ENCODE measurements at places on chromosomes 4 and X.

DNA sequence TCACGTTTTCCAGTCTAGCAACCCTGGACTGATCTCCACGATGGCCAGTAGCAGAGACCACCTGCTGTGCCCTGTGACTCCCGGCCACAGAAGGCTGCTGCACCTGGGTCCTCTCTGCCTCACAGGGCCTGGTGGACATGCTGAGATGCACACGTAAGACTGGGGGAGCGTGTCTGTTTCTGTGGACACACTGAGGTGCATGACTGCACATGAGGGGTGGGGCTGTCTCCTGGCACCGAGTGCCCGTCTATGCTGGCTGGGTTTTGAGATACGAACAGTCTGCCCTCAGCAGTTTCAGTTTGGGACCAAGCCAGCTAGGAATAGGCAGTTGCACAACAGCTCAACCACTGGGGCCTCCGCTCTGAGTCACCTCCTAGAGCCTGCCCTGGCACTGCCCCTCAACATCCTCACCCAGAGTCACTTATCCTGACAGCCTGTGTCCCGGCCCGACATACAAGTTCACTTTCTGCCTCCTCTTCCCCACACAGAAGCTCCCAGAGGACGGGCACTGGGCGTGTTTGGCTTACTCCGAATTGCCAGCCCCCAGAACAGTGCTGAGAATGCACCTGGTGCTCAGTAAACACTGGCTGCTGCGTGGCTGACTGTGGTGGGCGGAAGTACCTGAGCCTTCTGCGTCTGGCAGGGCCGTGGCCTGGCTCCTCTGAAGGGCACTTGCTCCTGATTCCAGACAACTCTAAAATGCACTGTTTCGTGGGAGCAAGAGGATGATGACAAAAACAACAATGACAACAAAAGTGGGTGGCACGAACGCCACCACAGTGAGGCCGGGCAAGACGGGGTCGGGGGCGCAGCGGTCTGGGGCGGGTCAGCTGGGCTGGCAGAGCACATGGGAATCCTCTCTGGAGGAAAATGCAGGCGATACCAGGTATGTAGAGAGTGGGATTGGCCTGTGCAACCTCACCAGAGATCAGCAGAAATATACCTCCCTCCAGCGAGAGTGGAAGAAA is 30.9 kb downstream of the RNF212 start:
- no peak for DNase-seq

- DNase-seq, result no peak
These were observed 16.8 kb downstream of the CNOT6L start for GRCh38 chr4:77802402-77802801.

- no peak for DNase-seq
These were observed 48.1 kb downstream of the WWC2 start for GRCh38 chr4:183147196-183147595.

DNA sequence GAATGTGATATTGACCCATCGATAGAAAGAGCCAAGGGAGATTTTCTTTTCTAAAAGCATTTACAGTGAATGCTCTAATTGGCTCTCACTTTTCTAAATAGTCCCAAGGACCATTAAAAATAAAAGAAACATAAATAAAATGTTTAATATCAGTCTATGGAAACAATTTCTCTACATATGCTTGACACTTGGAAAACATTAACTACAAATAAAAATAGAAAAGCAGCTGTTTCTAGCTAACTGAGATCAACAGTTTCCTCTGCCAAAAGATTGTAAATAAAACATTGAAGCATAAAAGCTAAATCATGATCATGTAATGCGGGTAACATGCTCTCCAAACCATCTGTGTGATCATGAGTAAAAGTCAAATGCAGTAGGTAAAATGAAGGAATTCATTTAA is 49.7 kb downstream of the CORIN start:
- DNase-seq, result no peak

DNA sequence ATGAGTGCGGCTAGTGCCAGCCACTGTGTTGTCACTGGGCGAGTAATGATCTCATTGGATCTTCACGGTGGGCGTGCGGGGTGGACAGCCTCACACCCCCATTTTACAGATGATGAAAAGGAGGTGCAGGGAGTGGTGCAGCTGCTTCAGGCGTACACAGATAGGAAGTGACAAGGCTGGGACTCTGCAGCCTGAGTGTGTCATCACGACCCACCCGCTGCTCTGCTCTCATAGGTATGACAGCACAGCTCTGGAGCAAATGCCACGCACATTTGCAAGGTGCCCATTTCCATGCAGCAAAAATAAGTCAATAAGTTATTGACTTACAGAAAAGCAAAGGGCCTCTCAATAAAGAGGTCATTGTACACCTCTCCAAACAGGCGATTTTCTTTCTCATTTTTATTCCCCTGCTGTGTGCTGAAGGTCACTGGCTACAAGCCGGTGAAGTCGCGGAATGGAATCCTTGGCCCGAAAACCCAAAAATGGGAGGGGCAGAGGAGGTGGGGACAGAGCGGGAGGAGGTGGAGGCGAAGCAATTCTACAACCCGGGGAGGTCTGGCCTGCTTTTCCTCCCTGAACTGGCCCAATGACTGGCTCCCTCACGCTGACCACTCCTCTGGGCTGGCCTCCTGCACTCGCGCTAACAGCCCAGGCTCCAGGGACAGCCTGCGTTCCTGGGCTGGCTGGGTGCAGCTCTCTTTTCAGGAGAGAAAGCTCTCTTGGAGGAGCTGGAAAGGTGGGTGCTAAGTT is at the start of gene SOD3:
Gene SOD3, plus strand, starts transcription at position 658 of the 750 bp plus-strand sequence. CDS start 3,949 bp downstream, outside the sequence.
- no peak for DNase-seq

GRCh38 chr4:60565558-60565957 is 634.6 kb upstream of the ADGRL3 start:
- no peak for DNase-seq

DNA sequence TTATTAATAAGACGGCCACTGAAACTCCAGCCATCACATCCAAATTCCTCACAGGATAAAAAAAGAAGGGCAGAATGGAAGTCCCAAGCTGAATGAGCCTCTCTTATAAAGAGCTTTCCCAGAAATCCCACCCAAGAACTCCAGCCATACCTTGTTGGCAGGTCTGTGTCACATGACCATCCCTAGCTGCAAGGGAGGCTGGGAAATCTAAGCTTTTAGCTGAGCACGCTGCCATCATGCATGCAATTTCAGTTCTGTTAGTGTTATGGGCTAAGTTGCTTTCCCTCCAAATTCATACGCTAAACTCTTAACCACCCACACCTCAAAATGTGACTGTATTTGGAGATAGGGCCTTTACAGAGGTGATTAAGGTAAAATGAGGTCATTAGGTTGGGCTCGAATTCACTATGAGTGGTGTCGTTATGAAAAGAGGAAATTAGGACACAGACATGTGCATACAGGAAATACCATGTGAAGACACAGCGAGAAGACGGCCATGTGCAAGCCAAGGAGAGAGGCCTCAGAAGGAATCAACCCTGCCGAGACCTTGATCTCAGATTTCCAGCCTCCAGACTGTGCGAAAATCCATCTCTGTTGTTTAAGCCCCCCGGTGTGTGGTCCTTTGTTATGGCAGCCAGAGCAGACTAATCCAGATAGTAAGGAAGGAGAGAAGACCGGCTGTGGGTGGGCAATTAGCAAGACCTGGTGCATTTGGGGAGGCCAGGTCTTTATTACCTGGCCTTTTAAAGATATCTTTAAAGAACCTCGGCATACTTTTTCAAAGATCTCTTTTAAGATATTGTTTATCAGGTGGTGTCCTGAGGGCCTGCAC is 317.6 kb downstream of the BCOR start:
- DNase-seq, result no peak

- no peak for DNase-seq
These were observed 64.5 kb downstream of the ATG4A start for GRCh38 chrX:108156082-108156481.

DNA sequence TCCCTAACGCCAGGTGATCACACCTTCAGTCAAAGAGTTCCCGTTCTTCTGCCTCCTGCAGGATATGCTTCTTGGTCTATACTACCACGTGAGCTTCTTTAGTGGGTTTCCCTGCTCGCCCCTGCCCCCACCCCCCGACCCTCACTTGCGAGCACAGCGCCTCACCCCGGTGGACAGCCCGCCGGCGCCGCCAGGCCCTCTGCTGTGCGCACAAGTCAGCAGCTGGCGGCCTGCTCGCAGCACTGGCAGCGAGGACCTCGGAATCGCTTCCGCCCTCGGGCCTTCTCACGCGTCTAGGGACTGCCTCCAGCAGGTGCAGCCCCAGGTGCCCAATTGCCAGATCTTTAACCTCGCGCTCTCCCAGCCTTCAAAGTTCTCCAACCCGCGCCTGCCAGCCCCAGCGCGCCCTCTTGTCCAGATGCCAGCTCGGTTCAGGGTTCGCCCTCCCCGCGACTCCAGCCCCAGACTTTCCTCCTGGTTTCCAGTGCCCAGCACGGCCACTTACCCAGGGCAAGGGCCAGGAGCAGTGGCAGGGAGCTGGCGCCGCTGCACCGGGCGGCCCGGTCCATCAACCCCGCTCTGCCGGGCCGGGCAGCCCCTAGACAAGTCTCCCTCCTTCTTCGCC is 454 bp downstream of the BTC start:
- no peak for DNase-seq

GRCh38 chr4:98068495-98068894 is 74.8 kb downstream of the STPG2 start:
- DNase-seq, result no peak

DNA sequence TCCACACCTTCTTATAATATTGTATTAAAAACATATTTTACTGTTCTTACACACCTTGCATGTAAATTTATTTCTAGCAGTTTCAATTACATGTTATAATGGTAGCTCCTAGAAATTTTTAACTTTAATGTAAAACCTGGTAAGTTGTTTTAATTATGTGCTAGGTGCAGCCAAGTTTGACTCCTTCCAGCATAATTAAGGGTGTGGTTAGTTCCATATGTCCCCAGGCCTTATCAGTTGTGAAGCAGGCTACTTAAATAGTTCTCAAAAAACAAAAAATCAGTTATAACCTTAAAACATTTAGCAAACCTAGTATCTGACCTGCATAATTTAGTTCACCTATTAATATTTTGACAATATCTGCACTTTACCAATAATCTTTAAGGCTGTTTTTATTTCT is 26.9 kb upstream of the PASD1 start:
- no peak for DNase-seq

DNA sequence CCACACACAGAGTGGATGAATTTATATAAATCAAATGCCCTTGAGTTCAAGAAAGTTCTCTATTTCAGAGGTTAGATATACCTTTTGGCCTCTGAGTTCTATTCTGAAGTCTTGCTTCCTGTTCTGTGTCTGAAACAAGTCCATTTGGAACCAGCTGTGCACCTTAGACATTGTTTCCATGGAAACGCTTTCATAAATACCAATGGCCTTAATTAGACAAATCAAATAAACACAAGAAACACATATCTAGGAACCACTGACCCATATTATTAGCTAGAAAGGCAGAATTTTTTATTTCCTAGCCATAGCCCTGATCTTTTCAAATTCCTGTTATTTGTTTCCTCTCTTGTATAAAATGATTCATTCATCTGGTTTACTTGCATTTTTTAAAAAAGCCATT is 8.4 kb upstream of the C4orf54 start:
- DNase-seq, result no peak

GRCh38 chr4:148390311-148390710 is 51.9 kb downstream of the NR3C2 start:
- DNase-seq, result no peak

DNA sequence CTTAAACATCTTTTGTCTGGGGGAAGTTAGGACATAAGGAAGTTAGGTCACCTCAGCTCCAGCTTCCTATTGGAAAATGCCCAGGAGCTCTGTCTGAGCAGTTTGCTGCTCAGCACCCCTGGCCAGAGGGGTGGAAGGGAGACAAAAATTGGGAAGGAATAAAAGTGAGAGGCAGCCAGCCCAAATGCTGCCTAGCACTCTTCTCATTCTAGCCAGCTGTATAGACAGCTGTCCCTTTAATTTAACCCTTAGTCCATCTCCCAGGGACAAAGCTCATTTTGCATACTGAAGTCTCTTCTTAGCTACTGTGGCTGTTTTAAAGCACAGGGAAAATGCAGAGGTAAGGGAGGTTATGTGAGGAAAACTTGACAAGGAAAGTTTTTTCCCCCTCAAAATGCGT is 89.5 kb upstream of the CITED1 start:
- DNase-seq, result no peak

GRCh38 chr4:4446434-4446833 is 59.5 kb downstream of the NSG1 start:
- no peak for DNase-seq

DNA sequence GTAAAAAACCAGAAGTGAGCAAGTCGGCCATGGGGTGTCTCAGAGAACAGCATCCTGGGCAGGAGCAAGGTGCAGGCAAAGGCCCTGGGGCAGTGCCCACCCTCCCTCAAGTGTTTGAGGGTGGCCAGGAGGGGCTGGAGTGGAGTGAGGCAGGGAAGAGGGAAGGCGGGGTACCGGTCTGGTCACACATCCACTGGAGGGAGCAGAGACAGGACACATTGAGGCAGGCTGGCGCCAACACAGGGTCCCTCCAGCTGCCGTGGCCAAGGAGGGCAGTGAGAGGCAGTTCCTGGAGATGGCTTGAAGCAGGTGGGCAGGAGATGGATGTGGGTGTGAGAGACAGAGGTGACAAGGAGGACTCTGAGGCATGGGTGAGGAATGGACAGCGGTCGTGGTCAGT is 20.3 kb upstream of the RNF4 start:
- DNase-seq, result no peak

DNA sequence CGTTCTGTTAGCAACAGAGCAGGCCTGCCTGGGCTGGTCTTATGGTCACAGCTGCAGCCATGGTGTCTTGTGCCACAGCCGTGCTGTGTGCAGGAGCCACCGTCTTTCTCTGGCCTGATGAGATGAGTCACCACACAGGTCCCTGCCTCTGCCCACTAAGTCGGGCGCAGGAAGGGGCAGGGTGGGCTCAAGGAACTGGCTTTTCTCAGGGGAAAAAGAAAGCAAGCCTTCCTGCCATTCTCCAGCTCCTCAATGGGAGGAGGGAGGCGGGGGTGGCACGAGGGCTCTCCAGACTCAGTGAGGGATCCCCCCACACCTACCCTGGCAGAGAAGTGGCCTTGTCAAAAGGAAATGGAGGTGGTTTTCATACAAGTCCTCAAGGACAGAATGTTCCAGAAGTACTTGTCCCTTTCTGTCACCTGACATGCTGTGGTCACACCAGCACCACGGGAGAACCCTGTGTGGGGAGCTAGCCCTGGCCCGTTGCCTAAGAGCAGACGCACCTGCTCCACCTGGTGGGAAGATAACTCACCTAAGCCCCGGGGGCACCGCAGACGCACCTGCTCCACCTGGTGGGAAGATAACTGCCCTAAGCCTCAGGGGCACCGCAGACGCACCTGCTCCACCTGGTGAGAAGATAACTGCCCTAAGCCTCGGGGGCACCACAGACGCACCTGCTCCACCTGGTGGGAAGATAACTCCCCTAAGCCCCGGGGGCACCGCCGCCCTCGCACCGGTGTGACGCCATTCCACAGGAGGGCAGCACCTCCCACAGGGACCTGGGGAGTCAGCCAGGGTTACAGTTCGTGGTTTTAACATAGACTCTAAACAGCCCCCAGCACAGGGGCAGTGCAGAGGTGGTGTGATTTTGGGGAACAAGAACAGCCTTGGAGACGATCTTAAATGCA is 18.5 kb downstream of the UVSSA start:
- DNase-seq, result no peak

DNA sequence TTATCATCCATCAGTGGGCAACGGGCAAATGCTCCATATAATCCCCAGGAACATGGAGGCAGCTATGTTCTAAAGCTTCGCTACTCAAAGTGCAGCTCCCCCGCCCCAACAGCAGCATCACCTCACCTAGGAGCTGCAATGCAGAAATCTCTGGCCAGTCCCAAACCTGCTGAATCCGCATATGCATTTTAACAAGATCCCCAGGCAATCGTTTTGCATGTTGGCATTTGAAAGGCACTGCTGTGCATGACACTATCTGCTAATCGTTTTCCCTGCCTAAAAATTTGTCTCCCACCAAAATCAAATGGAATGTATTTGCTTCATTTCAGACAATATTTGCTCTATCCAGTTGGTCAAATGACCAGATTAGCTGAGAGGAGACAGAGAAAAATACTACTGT is 15.2 kb downstream of the ADGRG2 start:
- no peak for DNase-seq

All from central memory CD4-positive, alpha-beta T cell (primary cell).